ENCODE measurements at places on chromosomes 2 and 18. TPM values are rescaled to one million over a fixed set of nuclear protein-coding genes. Genes with fewer than 3 reads are reported as not detected.

Gene BMP10
- not detected for polyA plus RNA-seq

Gene SERPINB7
- polyA plus RNA-seq, result 0.09 TPM

Gene CHST9
- 11.1 TPM for polyA plus RNA-seq

DNA sequence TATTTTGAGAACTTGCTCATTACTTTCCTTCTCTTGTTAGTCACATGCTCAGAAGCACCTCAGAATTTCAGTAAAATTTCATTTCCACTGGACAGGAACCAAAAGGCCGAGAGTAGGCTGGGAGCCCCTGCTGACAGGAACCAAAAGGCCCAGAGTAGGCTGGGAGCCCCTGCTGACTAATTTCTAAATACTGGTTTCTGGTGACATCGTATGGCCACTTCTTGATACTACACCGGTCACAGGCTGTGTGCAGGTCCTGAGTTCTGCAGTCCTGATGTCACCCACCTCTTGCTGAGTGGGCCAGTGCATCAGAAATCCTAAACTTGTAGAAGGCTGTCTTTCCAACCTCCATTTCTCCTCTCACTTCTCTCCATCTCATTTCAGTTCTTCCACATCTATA lies 17.7 kb upstream of the EN1 start:
- no peak for DNase-seq

Gene RNF152
- polyA plus RNA-seq, result 3.2 TPM

Gene DSG4
- 0.04 TPM for polyA plus RNA-seq

GRCh38 chr2:38230756-38231155 lies 146.3 kb downstream of the ATL2 start:
- DNase-seq, result no peak

Gene ALKAL2
- 4.4 TPM for polyA plus RNA-seq

Gene RTP5
- polyA plus RNA-seq, result 0.07 TPM

GRCh38 chr2:152584301-152584700 lies 133.0 kb downstream of the PRPF40A start:
- no peak for DNase-seq

DNA sequence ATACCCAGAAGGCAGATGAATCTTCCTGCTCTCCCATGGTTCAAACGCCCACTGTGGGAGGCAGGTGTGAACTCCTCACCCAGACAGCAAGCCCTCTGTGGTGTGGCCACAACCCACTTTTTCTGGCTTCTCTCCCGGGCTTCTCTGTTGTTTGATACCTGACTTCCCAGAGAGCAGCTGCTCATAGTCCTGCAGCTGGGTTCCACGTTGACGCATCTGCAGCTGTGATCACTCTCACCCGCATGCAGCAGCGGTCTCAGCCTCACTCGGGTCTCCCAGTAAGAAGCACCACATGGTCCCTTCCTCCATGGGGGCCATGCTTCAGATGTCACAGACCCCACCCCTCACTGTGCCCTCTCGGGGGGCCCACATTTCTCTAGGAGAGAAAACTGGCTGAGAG lies 3.5 kb downstream of the ASPRV1 start:
- DNase-seq, result no peak

Gene SCYGR1
- polyA plus RNA-seq, result not detected
